T-helper 2 cell (primary cell): ENCODE measurements at places on chromosomes 3 and 15.
A peak's percentile ranks its signal among the peaks of the same experiment; 100 is the strongest.

GRCh38 chr15:60184579-60184978, 180.5 kb downstream of the FOXB1 start:
- DNase-seq, result no peak

DNA sequence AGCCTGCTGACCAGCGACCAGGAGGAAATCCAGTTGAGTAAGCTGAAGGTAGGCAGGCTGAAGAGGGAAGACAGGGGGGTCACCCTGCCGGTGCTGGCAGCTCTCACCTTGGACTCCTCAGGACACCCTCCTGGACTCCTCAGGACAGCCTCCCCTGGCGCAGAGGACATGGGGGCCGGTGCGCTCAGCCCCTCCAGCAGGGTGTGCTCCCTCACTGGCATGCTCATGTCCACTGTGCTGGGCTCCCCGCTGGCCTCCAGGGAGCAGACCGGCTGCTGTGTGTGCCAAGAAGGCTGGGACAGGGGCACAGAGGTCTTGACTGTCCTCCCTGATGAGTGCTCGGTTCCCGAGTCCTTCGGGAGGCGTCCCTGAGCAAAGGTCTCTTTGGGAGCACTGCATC, 183.6 kb downstream of the ATP10A start:
- no peak for DNase-seq

DNA sequence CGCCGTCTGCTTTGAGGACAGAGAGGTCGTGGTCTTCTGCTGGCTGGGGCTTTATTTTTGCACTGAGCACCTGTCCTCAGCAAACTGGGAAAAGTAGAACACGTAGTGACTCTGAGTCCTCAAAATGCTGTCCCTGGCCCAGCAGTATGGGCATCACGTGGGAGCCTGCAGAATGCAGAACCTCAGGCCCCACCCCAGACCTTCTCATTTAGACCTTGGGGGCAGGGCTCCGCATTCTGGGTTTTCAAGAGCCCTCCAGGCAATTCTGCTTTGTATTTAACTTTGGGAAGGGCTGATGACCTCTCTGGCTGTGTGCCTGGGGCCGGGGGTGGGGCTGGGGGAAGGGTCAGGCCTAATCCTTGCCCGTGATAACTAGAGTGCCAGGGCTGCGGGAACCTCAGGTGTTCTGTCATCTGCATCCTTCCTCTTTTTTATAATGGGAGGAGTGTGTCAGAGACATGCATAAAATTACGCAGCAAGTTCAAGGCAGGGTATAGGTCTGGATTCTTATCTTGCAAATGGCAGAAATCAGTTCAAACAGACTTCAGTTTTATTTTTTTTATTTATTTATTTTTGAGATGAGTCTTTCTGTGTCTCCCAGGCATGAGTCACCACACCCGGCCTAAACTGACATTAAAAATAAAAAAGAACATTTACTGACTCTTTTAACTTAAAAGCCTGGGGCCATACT, 11.1 kb downstream of the SLC6A6 start:
- no peak for DNase-seq

DNA sequence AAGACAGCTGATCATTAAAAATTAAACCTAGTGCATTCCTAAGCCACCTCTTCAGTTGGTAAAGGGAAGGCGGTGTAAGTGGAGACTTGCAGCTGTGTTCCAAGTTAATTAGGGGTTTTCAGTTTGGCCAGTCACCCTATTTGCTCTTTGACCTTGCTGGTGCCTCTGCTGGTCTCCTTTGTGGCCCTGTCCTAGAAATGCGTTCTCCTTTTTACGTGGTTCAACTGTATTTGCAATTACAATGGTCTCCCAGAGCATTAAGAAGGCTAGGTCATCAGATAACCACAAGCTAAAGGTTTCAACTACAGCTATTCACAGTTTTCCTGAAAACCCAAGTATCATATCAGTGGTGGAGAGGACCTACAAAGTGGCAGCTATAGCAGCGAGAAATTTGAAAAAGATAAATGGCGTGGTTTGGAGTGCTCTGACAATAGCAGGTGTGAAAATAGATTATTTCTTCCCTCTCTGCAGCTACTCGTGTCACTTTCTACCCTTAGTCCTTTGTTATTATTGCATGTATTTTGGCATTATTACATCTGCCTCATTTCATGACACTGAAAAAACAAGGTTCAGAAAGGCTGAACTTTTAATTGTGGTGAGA, 203.5 kb upstream of the TBC1D5 start:
- DNase-seq, result no peak

GRCh38 chr3:46574243-46574646, 8.1 kb upstream of the LRRC2 start:
- DNase-seq, result no peak

- DNase-seq, result no peak
These were observed 160.6 kb upstream of the WNT5A start for GRCh38 chr3:55647670-55648069.

GRCh38 chr3:198027799-198028390, 67.9 kb downstream of the LMLN start:
- no peak for DNase-seq

- peak; percentile 83 for DNase-seq
These were observed 3.8 kb downstream of the HEG1 start for GRCh38 chr3:125051715-125052581.

- no peak for DNase-seq
These were observed 716.1 kb downstream of the NSUN3 start for GRCh38 chr3:94778814-94779494.

DNA sequence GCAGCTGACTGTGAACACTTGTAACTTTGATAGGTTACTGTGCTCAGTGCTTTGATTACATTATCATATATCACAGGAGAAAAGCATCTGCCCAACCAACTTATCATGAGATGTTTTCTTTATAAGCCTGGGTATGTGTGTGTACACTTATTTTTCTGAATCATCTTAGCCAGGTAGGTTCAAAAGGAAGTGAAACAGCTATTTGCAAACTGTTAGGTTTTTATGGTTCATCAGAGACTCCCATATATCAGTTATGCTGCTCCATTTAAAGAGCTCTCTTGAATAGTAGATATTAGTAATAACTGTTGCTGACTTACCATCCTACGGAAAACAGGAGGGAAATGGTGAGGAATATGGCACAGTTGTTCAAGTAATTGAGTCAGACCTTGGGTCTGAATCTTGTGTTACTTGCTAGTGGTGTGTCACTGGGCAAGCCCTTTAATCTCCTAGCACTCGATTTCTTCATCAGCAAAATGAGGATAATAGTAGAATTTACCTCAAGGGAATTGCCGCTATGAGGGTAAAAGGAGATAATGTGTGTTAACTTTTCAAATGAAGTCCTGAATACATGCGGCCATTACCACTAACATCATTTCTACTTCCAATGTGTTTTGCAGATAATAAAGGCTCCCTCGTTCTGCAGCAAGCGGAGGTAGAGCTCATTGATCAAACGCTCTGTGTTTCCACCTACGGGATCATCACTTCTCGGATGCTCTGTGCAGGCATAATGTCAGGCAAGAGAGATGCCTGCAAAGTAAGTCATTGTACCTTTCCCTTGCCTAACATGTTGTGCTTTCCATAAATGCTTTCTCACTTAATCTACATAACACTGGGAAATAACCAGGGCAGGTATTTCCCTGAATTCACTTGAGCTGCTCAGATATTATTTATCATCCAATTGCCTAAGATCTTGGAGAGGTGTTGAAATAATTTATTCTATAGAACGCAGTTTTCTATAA, 7.8 kb upstream of the C3orf52 start:
- DNase-seq, result no peak

DNA sequence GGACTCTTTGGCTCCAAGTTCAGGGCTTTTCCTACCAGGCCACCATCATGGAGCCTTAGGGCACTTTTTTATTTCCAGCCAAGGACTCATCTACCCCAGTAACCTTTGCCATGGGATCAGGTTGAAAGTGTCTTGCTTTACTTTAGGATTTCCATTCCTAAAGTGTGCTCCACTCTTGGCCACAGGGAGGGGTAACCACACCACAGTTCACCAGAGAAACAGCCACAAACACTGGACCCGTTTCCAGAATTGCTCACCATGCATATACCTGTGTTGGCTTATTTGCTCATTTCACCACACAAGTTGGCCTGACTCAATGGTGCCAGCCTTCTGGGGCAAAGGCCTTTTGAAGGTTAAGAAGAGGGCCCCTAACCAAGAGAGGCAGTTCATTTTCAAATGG, 70.6 kb upstream of the RAD18 start:
- DNase-seq, result no peak

GRCh38 chr3:130934442-130935089, 40.7 kb downstream of the ATP2C1 start:
- DNase-seq, result no peak

- DNase-seq, result no peak
These were observed 20.5 kb upstream of the CCDC174 start for GRCh38 chr3:14631101-14631497.

- no peak for DNase-seq
These were observed 71.4 kb downstream of the SEMA6D start for GRCh38 chr15:47788685-47789084.

GRCh38 chr3:120853416-120853815, 54.6 kb upstream of the STXBP5L start:
- DNase-seq, result no peak

DNA sequence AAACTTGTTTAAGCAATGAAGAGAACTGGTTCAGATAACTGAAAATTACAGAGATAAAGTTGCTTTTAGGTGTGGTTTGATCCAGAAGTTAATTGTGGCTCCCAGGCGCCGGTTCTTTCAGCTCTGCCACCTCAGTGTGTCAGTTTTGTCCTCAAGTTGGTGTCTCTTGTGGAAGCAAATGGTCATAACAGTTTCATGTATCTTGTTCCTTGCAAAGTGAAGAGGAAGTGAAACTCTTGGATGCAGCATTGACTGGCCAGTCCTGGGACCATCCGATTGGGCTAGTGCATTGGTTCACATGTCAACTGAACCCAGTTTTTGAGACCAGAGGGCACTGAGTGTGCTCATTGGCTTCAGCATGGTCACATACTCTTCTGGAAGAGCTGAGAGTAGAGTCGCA, 181.4 kb upstream of the GRM7 start:
- DNase-seq, result no peak

- DNase-seq, result no peak
These were observed 32.7 kb upstream of the CD96 start for GRCh38 chr3:111509308-111509707.

DNA sequence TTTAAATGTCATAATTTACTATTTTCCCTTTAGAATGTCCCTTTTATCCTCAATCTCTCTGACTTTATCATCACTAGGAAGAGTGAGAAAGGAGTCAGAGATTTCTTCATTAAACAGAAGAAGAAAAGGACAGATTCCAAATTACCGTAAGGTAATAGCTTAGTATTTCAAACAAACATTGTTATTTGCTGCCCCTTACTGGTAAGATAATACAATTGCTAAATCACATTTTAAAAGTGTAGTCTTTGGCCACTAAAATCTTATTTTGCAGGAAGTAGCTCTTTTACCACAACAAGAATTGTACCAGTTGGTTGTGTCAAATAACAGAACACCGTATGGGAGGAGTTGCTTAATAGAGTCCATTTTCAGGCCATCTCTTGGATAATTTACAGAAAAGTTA, 53.7 kb downstream of the CGGBP1 start:
- peak; percentile 13 for DNase-seq

- no peak for DNase-seq
These were observed 76.7 kb upstream of the ADAMTS9 start for GRCh38 chr3:64764386-64764929.

- DNase-seq, result no peak
These were observed 19.1 kb downstream of the DUSP7 start for GRCh38 chr3:52037291-52037690.
